Left colon (tissue), 2 donors: ENCODE measurements at places on chromosomes 4 and X. TPM values are rescaled to one million over a fixed set of nuclear protein-coding genes. Genes with fewer than 3 reads are reported as not detected.

DNA sequence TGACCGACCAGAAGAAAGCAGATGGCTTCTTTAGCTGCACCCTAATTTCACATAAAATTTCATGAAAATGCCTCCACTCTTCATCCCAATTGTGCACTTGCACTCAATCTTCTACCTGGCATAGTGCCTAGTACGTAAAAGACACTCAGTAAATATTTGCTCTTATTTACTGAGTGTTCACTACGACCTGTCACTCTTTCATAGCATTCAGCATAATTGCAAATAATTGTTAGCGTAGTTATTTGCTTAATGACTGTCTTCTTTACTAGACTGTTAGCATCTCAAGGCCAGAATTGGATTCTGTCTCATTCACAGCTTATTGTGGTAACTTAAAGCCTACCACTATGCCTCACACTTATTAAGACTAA is 130.2 kb downstream of the ENOX2 start:
- DNase-seq = no peak

Gene EPHA5
- 0.09 TPM for total RNA-seq

Gene ZMYM3
- total RNA-seq = 17.0 TPM

GRCh38 chrX:129461801-129462456 is 61.4 kb downstream of the SMARCA1 start:
- no peak for DNase-seq

Gene RHOXF1
- 0.47 TPM for total RNA-seq

- DNase-seq = no peak
Measured at GRCh38 chrX:69116077-69116476, 49.2 kb downstream of the PJA1 start.

- DNase-seq = no peak
Measured at GRCh38 chrX:101774340-101774739, 114.7 kb upstream of the ARMCX2 start.

DNA sequence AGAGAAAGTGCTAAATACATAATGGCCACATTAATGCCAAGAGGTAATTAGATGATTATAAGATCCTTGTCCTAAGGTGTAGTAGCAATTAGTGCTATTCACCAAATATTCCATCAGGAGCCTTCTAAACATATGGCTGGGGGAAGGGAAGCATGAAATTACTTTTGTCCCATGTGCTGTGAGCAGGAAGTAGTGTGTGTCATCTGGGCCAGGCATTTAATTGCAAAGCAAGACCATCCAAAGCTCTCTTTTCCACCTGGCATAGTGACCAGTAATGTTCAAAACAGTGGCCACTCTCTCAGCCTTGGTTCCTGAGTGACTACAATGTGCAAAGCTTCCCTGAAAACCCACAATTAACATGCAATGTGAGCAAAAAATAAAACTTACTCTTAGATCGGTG is 144.2 kb upstream of the FAM241A start:
- DNase-seq = no peak

DNA sequence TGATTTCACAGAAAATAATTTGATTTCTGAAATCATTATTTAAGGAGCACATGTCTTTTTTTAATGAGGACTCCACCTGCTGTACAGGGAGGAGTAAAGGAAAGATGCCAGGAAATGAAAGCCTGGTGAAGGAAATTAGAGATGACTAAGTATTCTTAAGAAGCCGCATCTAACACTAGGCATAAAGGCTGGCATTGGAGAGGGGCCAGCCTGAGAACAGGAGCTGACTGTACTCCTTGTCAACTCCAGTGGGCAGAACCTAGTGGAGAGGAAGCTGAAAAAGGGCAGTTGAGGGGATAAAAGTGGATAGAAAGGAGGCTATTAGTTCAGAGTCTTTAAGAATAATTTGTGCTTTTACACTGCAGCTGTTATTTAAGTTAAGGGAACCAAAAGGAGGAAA is 393.0 kb downstream of the PPP1R2C start:
- no peak for DNase-seq

DNA sequence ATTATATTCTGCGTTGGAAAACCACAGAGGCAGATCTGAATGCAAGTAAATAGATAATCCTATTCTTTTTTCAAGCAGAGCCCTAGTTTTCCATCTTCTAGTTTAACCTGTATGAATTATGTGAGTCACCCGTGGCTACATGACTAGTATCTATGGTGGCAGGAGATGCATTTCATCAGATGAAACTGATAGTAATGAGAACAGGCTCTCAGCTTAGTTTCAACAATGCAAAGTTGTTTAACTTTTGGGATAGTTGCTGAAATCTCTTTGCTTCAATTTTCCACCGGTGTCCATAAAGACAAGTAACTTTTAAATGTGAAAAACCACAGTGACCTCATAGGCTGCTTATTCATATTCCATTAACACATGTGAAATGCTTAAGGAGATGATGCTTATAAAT is 1317.4 kb upstream of the TENM3 start:
- no peak for DNase-seq

Gene MCTS1
- total RNA-seq = 35.1 TPM
